ENCODE measurements at places on chromosomes 2 and 18.

GRCh38 chr2:216802516-216803215, 57.2 kb downstream of the TNP1 start:
- DNase-seq: no peak

- DNase-seq: no peak
Measured at GRCh38 chr18:22207021-22207758, 37.8 kb downstream of the GATA6 start.

DNA sequence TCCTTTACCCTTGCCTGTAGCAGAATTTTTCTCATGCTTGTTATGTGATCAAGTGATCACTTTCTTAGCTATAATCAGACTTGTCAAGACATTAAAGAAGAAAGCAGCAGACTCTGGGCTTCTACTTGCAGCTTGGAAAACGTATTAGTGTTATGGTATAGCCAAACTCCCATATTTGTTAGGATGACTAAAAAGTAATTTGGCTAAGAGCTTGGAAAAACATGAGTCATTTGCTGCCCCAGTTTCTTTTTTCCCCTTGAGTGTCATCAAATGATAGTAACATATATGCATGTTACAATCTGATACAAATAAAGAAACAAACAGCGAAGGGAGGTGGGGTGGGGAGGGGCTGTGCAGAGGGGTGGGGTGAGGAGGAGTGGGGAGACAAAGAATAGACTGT, 155.5 kb downstream of the IKZF2 start:
- DNase-seq: no peak

- DNase-seq: no peak
Measured at GRCh38 chr2:218960309-218961165, 1.1 kb downstream of the CDK5R2 start.

- no peak for DNase-seq
Measured at GRCh38 chr2:156727867-156728266, 291.7 kb downstream of the GPD2 start.

- no peak for DNase-seq
Measured at GRCh38 chr2:59184276-59185020, 943.3 kb upstream of the FANCL start.

GRCh38 chr2:27074738-27075565, 3.5 kb upstream of the EMILIN1 start:
- no peak for DNase-seq

DNA sequence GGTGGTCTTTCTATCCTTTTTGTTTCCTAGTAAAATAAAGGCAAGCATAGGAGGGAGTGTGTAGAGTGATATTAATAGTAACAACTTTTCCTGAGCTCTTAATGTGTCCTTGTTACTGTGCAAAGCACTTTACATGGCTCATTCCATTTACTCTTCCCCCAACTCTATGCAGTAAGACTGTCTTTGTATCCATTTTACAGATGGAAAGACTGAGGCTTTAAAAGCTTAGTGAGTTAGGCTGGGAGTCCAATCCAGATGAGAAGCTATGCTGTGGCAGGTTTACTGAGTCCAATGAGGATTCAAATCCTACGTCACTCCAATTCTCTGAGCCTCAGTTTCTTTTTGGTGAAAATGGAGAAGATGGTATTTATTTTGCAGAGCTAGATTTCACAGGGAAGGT, 77.4 kb downstream of the NRP2 start:
- DNase-seq: no peak

GRCh38 chr18:64132871-64133270, 16.0 kb downstream of the LINC00305 start:
- no peak for DNase-seq

- DNase-seq: no peak
Measured at GRCh38 chr2:203510256-203510940, 24.7 kb downstream of the RAPH1 start.

GRCh38 chr18:5414546-5414945, 119.0 kb upstream of the ZBTB14 start:
- DNase-seq: no peak

- peak; percentile 80 for DNase-seq
Measured at GRCh38 chr2:228268756-228269155, 87.3 kb upstream of the SPHKAP start.

GRCh38 chr2:32932825-32933755, 13.7 kb upstream of the LTBP1 start:
- DNase-seq: no peak

GRCh38 chr2:71243634-71244301, 16.9 kb upstream of the PAIP2B start:
- no peak for DNase-seq

DNA sequence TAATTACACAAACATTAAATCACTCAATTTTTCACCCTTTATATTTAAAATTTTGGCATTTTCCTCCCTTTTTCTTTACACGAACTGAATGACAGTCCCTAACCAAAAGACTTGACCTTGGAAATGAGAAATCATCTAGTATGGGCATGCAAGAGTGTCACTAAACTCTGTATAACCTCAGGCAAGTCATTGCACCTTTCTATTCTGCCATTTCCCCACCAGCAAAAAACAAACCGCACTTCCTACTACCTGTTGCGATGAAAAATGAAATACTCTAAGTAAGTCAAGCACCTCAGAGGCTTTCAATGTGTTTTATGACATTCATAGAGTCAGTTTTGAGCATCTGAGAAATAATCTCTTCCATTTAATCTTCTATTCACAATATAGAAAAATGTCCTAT, 44.1 kb downstream of the ANKRD44 start:
- no peak for DNase-seq

DNA sequence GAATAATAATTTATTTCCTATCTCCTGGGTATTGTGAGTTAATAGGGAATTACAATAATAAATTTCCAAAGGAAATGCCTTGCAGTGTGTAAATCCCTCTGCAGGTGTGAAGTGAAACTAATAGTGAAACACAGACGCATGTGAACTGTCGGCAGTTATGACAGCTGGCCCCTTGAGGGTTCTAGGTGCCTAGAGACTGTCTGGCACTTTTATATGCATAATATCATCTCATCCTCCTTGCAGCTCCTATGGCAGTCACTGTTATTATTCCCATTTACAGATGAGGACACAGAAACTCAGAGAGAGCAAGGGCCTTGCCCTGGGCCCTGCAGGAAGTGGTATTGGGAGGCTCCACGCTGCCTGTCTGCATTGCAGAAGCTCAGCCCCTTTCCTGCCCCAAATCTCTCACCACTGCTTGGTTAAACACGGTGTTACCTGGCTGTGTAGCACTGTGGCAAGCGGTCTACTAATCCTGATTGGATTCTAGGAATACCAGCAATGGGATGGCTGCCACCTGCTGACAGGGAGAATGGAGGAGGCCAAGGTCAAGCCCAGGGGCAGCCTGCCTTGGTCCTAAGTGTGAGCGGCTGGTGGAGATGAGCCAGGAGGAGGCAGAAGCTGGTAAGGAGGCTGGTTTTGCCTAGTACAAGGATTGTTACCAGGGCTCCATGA, 32.8 kb upstream of the ACKR3 start:
- no peak for DNase-seq

- no peak for DNase-seq
Measured at GRCh38 chr18:73697353-73697752, 450.3 kb downstream of the FBXO15 start.

DNA sequence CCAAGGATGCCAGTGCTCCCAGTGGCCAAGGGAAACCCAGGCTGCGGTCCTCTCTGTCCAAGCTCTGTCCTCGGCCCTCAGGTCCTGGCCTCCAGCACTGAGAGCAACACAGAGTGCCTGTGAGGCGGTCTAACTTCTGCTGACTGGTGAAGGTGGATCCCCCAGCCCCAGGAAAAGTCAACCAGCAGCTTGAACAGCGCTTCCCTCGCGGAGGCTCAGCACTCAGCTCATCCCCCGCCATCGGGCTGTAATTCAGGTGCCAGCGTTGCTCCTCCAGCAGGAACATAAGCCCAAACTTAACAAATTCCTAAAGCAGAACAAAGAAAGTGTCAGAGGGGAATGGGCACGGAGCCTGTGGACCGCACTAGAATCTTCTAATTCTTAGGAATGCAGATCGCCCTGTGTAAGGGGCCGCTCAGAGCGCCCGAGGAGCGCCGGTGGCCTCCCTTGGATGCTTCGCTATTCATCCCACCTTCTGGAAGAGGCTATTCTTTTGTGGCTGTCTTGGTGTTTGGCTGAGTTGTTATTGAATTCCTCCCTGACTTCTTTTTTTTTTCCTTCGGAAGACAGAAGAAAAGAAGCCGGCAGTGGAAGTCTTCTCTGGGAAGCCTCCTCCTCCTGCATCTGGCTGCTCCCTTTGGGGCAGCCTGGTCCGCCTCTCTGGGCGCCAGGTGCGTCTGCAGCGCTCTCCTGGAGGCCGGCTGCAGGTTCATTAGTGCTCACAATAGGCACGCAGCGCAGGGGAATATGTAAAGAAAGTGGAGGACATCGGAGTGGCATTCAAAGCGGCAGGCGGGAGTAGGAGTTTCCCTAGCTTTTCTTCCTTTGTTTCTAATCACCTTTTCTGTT, 905.6 kb downstream of the TSN start:
- no peak for DNase-seq

DNA sequence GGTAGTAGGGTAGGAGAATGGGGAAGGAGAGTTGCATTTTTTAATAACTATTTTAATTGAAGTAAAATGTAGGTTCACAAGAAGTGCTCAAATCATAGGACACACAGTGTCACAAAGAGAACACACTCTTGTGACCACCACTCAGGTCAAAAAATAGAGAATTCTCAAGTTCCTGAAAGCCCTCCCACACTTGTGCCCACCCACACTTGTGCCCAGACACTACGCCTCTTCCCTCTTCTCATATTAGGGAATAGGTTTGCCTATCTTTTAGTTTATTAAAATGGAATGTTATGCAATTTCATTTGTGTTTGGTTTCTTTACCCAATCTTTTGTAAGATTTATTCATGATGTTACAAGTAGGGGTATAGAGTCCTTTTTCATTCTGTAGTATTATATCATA, 67.2 kb downstream of the UGGT1 start:
- no peak for DNase-seq

- no peak for DNase-seq
Measured at GRCh38 chr18:9726936-9727335, 18.8 kb downstream of the RAB31 start.

DNA sequence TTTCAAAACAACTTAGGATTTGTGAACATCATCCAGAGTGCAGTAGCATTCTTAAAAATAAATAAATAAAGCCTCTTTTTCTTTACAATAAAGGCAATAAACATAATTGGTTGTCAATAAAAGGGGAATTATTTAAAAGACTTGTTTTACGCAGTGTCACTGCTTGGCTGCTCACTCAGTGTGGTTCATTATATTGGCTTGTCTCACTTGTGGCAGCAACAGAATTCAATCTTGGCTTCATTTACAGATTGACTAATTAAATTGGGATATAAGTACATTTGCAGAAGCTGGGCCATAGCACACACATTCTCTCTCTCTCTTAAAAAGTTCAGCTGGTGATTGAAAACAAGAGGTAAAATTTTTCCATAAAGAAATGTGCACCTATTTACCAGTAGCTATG, 1027.6 kb downstream of the LRP1B start:
- DNase-seq: no peak

- DNase-seq: no peak
Measured at GRCh38 chr18:25544546-25545287, 192.8 kb upstream of the ZNF521 start.

DNA sequence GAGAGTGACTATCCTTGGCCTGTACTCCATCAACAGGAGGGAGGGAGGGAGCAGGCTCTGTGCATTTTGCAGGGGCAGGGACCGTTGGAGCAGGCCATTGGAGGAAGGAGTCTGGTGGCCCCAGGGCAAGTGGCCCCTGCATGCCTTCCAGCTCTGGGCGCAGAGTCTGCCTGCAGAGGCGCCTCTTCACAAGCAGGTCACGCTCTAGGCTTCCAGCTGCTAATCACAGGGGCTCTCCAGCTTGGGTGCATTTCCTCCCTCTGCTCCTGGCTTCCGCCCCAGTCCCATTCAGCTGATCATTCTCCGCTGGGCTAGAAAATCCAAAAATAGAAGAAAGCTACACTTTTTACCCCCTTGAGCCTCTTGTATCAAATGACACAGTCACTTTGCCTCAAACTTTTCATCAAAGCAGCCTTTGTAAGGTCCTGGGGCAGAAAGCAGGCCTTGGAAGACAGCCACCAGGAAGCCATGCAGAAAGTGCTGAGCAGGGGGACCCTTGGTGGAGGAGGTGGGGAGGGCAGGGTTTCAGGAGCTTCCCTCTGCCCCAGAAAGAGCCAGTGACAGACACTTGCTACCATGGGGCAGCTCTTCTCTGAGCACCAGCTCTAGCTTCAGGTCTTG, 11.3 kb downstream of the TMEM247 start:
- no peak for DNase-seq

DNA sequence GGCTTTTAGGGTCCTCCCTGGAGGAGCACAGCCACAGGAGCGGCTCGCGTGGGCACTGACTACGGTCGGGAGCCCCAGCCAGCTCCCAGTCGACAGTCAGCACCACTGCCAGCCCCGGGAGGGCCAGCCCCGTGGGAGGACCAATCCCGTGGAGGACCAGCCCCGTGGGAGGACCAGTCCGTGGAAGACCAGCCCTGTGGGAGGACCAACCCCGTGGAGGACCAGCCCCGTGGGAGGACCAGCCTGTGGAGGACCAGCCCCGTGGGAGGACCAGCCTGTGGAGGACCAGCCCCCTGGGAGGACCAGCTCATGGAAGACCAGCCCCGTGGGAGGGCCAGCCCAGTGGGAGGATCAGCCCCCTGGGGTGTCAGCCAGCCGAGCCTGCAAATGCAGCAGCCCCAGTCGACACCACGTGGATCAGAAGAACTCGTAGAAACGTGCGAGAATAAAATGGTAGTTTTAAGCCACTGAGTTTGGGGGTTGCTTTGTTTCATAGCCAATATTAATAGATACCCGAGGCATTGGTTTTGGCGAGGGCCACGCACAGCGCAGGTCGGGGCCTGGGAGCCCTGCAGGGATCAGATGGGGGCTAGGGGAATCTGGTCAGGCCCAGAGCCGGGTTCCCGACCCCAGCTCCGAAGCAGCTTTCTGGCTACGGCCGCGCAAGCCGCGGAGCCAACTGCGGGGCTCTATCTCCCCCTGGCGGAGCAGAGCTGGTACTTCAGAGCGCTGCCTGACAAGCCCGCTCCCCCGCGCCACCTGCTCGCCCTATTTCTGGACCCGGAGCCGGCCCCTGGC, 73.0 kb downstream of the TEX51 start:
- peak; percentile 28 for DNase-seq

DNA sequence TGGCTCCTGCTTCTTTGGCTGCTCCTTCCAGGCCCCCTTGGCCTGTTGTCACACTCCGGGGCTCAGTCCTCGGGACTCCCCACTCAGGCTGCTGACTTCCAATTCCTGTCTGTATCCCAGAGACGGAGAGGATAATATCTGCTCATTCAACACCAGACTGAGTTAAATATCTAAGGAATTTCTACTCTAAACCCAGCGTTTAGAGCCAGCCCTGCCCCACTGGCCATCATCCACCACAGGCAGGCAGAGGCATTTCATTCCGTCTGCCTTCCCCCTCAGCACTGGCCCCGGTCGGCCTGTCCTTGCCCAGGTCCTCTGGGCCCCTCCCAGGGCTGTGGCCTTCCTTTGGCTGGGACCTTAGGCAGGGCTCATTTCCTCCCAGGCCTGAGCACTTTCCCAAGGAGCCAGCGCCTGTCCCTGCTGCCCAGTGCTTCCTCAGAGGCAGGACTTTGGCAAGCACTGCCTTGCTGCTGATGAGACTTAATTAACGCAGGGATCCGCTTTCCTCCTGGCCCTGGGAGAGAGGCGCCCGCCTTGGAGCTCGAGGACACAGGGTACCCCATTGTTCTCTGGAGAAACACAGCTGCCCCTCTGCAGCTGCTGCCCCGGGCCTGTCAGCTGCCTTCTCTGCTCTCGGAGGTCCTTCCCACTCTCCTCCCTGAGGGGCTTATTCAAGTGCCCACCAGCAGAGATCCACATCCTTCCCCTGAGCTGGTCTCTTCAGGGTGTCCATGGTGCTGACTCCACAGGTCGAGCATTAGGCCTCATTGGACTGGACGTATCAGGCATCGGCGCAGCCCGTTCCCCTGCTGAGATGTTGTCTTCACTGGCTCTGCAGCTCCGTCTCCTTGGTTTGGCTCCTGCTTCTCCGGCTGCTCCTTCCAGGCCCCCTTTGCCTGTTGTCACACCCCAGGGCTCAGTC, 42.8 kb downstream of the ATOH8 start:
- no peak for DNase-seq

Data from NCI-H1930 (cell line).